Sciatic nerve (tissue), 2 donors: ENCODE measurements at places on chromosomes 5 and 9. TPM values are rescaled to one million over a fixed set of nuclear protein-coding genes. Genes with fewer than 3 reads are reported as not detected.

DNA sequence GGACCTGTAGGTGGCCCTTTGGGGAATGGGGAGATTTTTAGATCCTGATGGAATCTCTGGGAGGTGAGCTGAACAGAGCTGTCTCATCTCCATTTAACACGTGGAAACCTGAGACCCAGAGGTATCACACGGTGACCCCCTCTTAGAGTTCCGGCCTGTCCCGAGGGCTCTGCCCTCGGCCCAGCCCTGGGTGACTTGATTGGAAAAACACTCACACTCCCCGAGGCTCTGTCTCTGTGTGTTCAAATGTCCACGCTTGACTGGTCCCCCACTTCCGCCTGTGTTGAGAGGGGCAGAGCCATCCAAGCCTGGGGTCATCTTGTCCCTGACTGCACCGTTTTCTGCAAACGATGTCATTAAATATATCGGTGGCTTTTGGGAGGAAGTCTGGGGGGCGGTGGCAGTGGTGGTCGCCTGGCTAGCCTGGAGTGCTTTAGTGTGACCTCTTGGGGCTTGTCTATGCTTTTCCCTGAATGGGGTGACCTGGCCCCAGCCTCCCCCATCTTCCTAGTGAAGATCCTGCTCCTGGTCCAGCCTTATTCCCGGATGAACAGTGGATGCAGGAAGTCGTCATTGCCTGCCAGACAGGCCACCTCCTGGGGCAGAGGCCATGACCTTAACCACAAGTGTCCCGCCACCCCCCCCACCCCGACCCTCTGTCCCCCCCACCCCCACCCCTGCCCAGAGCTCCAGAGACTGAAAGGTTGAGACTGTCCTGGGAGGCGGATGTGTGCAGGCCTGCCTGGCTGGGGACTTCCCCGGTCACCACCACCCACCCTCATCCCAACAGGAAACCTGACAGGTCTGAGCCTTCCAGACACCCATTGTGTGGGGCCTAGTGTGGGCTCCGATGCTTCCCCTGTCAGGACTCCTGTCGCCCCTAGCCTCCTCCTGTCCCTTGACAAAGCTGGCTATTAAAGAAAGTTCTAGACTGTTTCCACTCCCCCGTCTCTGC is 5.3 kb upstream of the DAB2IP start:
- DNase-seq: no peak

DNA sequence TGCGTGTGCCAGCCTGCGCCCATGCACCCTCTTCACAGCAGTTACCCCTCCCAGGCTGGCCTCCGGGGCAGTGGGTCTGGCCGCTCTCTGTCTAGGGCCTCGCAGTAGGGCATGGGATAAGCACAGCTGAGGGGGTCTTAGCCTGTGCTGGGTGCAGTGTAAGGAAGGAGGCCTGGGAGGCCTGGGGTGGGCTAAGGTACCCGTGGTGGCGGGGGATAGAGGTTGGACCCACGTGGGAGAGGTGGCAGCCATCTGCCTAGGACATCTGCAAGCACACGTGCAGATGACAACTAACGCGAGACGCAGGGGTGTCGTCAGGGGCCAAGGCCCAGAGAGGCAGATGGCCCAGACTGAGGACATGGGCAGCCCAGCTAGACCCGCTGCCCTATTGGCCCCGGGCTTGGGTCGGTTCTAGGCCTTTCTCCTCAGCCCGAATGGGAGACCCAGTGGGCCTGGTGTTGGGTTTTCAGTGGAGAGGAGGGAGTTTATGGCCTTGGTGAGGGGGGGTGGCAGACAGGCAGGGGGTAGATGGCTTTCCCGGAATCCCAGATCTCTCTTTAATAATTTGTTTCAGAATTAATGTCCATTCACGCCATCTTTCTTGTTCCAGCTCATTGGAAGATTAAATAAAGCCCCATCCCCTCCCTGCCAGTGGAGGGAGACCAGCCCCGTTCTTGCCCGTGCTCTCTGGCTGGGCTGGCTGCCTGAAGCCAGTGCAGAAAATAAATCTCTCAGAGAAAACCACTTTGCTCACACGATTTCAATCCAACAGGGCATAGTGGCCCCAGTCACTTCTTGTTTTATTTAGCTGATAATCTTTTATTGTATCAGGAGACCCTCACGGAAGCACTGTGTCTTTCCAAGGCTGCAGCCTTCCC is 154.2 kb downstream of the GAPVD1 start:
- DNase-seq: no peak

DNA sequence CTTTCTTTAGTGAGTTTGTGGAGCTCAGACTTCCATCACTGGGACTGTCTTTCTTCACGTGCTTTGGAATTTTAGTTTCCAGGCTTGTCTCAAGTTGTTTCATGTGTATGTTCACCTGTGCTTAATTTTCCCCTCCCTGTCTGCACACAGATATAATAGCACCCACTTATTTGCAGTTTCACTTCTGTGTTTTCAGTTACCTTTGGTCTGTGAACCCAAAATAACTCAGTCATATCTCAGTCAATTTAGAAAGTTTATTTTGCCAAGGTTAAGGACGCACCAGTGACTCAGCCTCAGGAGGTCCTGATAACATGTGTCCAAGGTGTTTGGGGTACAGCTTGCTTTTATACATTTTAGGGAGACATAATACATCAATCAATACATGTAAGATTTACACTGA is 330.4 kb downstream of the ICE1 start:
- DNase-seq: no peak

- no peak for DNase-seq
Observed at GRCh38 chr5:122704247-122705036, 70.4 kb upstream of the SNX2 start.

Gene LCN2
- total RNA-seq: 6.0 TPM

DNA sequence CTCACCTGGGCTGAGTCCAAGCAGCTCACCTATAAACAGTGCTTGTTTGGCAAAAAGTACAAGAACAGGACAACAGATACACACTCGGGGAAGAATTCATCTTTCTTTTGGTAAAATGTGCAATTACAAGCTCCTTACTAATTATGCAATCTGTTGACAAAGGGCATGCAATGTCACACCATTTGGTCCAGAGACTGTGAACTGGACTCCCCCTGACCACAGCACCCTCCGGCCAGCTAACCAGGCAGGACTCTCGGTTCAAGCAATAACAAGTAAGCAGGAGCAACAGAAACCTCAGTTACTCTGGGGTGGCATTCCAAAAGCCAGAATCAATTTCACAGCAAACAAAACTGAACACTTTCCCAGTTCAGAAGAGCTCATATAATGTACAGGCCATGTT is 113.8 kb downstream of the GNAQ start:
- DNase-seq: no peak

- DNase-seq: peak; percentile 70
Observed at GRCh38 chr9:132241483-132241839, 79.6 kb downstream of the NTNG2 start.

GRCh38 chr5:139985290-139985689 is 57.8 kb downstream of the NRG2 start:
- DNase-seq: no peak

GRCh38 chr5:176360894-176361436 is 599 bp downstream of the KIAA1191 start:
- DNase-seq: peak; percentile 65
